ENCODE measurements at places on chromosomes 3 and 15.

GRCh38 chr15:85821545-85821944, 26.8 kb upstream of the KLHL25 start:
- no peak for DNase-seq

- DNase-seq = no peak
Observed at GRCh38 chr15:86316726-86317383, 237.2 kb downstream of the AGBL1 start.

DNA sequence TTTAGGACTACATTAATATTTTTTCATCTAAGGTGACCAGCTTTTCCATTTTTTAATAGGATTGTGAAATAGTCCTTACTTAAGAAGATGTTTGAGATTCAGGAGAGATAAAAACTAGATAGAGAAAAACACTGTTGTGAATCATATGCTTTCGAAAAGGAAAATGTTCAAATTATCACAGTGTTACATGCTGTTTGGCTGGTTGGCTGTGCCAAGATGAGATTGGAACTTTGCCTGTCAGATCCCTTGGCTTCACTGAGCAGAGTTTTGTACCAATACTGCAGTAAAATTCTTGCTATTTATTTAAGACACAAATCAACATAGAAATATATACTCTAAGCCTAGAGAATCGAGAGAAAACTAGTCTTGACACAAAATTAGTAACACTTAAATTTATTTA, 117.2 kb downstream of the OXSM start:
- no peak for DNase-seq

GRCh38 chr15:96882121-96882772, 551.7 kb downstream of the NR2F2 start:
- DNase-seq = no peak

DNA sequence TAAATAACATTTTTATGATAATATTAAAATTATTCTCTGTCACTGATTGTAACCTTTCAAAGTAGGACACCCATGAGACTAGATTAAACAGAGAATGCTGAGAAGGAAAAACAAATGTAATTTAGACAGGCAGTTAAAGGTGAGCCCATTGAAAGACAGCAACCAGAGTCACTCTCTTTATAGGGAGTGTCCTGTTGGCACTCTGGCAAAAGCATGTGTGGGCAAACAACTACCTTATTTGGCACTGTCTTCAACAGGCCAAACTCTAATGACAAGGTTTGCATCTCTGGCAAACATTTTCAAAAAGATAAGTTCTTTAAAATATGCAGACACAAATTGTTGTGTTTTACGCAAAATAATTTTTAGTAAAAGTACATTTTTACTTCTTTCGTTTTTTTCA, 29.8 kb downstream of the NFKBIZ start:
- no peak for DNase-seq

DNA sequence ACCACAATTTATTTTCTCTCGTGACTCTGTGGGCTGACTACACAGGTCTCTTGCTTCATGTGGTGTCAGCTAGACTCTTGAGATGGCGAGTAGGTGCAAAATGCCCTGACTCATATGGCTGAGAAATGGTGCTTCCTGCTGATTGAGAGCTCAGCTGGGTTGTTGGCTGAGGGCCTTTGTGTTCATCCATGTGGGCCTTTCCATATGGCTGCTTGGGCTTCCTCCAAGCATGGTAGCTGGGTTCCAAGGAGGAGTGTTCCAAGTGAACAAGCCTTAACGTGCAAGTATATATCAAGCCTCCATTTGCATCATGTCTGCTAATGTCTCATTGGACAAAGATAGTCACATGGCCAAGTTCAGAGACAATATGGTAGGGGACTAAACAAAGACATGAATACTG, 164.0 kb downstream of the PDCD6IP start:
- no peak for DNase-seq

DNA sequence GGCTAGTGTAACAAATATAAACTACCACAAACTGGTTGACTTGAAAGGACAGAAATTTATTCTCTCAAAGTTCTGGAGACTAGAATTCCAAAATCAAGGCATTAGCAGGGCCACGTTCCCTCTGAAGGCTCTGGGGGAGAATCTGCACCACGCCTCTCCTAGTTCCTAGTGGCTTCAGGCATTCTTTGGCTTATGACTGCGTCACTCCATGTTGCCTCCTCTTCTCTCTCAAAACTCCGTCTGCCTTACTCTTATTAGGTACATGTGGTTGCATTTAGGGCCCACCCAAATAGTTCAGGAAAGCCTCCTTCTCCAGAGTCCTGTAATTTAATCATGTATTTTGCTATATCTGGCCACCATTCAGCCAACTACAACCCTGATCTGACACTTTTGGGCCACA, 174.8 kb downstream of the PEX5L start:
- DNase-seq = no peak

DNA sequence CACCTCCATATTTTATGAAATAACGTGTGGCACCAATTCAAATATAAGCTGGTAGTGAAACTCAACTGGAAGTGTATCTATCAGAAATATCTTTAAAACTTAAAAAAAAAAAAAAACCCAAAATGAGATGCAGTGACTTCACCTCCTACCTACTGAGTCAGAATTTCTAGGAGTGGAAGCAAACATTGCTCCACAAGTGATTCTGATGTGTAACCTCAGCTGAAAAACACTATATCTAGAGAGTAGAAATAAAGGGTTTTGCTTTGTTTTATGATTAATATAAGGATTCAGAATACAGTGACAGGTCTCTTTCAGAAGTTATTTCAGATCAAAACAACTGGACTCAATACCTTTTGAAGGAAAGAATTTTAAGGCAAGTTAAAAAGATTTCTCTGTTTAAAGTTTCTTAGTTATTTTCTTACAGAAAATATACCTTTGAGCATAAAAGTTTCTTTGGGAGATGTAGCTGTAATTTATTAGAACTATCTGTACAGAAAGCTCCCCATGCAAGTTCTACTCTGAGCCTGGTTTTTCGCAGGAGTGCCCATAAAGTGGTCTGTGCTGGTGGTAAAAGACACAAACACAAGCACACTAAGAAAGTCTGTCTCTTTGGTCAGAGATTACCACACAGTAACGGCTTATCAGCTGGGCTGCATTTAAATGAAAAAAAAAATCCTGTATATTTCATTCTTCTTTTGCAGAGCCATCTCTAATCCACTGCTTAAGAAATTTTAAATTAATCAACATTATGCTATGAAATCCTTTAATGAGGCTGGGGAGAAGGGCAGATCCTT, 59.9 kb upstream of the PPIB start:
- no peak for DNase-seq

- no peak for DNase-seq
Observed at GRCh38 chr3:10725846-10726245, 90.2 kb upstream of the SLC6A11 start.

DNA sequence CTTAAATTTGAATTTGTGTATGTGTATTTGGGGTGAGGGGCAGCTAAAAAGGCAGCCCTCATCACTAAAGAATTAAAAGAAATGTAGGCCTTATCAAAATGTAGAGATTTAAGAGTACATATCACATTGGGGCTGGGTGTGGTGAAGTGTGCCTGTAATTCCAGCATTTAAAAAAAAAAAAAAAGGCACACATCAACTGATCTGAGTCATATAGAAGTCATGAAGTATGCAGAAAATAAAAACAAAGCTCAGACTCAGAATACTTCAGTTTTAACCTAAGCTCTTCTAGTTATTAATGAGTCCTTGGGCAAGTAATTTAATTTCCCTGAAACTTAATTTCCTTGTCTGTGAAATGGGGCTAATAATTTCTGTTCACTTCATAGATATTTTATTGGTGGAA, 31.6 kb downstream of the SLC24A1 start:
- DNase-seq = peak; percentile 40

DNA sequence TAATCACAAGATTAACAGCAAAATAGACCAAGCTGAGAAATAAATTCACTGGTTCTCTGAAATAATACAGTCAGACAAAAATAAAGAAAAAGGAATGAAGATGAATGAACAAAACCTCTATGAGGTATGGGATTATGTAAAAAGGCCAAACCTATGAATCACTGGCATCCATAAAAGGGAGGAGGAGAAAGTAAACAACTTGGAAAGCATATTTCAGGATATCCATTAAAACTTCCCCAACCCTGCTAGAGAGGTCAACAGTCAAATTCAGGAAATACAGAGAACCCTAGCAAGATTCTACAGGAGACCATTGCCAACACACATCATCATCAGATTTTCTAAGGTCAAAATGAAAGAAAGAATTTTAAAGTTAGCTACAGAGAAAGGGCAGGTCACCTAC, 649.7 kb upstream of the CBLB start:
- DNase-seq = peak; percentile 31

DNA sequence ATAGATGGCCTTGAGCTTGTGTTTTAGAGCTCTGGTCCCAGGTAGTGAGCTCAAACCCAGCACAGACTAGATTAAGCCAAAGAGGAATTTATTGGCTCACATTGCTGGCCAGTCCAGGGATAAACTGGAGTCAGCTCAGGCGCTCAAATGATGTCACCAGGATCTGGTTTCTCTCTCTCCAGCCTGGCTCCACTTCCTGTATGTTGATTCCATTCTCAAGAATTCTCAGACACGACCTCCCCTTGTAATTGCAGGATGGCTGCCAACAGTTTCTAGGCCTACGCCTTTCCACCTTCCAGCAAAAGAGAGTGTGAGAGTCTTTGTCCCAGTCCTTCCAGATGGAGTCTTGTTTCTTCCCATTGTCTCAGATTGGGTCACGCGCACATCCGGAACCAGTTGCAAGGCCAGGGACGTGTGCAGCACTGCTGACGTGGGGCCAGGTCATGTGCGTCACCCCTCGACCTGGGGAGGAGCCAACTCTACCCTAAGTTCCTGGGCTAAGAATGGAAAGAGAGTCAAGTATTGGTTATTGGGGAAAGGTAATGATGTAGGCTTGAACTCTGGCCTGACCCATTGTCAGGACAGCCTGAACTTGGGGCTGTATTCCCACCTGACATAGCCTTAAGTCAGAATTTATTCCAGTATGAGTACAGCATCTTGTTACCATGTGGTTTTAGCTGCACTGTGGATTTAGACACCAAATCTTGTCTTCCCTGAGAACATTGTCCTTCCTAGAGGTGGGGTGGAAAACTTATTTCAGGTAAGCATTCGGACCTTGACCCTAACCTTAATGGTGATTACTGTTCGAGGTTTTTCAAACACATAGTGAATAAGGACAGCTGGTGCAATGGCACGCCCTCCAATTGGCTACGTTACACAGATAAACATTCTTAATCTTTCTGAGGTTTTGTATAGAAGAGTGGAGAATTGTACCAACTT, 31.6 kb downstream of the CACNA1D start:
- no peak for DNase-seq

DNA sequence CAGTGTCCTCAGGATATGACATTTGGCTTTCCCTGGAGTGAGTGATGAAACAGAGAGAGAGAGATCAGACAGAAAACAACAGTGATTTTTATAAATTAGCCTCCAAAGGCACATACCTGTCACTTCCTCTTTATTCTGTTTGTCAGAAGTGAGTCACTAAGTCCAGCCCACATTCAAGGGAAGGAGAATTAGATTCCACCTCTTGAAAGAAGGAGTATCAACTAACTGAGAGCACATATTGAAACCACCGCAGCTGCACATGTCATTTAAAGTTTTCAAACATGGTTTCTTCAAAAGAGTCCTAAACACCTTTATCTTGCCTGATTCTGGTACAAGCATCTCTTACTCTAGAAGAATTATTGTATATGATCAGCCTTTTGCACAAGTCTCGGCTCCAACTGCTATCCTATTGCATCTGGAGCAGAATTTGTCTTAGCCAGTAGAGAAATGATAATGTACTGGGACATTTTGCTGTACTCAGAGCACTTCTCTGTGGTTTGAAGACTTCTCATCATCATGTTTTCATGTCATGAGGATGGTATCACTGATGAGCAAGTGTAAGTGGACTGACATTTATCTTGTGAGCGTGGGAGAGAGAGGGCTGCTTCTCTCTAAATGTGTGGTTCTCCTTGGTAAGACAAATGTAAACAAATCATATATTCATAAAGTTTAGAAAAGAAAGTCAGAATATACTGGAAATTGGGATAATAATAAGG, 338.9 kb upstream of the CFAP20DC start:
- DNase-seq = no peak

DNA sequence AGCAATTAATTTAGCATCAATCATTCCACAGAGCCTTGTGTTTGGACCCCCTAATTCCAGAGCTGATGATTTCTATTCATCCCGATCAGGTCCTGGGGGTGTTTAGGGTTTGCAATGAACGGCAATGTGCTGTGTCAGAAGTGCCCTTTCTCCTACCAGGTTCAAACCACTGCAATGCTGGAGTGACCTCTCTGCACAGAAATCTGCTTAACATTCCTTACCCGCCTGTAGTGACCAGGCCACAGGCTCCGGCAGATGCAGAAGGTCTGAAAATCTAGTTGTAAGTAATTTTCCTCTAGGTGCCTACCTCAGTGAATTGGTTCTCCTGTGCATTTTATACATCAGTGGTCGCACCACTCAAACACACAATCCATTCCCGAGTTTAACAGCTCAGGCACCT, 725.3 kb upstream of the CFAP20DC start:
- no peak for DNase-seq

Data from HS-27A (cell line).